ENCODE measurements at places on chromosomes 6 and 20.

DNA sequence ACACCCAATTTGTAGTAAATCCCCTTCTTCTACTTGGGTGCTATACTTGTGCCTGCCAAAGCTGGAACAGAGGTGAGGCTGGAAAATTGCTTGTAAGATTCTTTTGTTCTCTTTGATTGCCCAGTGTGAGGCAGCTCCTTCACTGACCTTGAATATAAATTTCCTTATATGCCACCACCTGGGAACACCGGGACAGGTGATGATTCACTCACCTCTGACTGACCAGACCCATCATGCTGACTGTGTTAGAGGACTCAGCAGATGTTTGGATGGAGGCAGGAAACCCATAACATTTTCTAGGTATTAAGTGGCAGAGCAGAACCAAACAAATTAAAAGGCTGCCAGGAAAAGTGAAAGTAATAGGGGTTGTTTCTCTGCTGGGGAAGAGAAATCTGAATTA lies 120.9 kb downstream of the GRM1 start:
- DNase-seq: no peak

- DNase-seq: no peak
Observed at GRCh38 chr6:108873971-108874370, 25.7 kb downstream of the ARMC2 start.

DNA sequence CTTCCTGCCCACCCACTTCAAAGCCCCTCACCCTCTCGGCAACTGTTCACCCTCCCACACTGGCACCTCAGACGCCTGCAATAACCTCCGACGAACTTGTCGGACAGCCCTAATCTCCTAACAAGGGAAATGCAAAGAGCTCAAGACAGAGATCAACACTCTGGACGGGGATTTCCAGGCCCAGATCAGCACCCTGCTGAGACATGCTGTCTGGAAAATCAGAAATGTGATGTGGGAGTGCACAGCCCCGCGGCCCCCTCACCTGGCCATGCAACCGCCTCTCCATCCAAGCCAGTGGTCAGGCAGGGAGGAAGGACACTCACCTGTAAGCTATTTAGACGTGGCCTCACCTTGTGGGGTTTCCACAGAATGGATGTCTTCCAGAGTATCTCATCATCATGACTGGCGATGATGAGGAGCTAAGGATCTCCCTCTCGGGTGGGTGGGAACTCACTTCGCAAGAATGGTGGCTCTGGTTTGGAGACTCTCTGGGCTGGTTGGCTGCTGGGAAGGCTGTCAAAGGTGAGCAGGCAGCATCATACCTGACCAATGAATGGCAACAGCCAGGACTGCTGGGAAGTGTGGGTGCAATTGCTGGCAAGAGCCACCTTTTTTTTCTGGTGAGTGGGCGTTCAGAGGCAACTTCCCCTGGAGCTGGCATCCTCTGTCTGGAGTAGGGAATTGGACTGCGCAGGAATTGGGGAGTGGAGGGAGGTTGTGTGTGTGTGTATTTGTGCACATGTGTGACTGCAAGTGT lies 28.1 kb upstream of the ADTRP start:
- no peak for DNase-seq

- DNase-seq: no peak
Observed at GRCh38 chr6:43775535-43775885, 5.5 kb downstream of the VEGFA start.

GRCh38 chr20:11718474-11719094 lies 199.1 kb upstream of the BTBD3 start:
- DNase-seq: no peak

DNA sequence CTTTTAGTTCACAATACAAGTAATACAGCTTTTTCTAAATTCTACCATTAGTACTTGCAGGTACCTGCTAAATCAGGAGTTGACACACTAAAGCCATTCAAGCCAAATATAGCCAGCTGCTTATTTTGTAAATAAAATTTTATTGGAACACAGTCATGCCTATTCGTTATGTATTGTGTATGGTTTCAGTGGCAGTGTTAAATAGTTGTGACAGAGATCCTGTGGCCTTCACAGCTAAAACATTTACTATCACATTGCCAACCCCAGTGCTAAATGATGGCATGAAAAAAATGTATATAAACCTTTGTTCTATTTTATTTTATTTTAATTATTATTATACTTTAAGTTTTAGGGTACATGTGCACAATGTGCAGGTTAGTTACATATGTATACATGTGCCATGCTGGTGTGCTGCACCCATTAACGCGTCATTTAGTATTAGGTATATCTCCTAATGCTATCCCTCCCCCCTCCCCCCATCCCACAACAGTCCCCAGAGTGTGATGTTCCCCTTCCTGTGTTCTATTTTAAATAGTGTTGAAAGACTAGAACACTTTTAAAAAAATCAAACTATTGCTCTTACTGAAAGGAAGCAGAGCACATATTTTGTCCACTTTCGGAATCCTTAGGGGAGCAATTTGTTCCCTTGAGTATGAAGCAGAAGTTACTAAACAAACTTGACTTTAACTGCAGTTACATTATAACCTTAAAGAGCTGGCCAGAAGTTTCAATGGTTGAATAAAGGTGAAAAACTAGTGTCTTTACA lies 115.7 kb downstream of the PRIM2 start:
- no peak for DNase-seq

DNA sequence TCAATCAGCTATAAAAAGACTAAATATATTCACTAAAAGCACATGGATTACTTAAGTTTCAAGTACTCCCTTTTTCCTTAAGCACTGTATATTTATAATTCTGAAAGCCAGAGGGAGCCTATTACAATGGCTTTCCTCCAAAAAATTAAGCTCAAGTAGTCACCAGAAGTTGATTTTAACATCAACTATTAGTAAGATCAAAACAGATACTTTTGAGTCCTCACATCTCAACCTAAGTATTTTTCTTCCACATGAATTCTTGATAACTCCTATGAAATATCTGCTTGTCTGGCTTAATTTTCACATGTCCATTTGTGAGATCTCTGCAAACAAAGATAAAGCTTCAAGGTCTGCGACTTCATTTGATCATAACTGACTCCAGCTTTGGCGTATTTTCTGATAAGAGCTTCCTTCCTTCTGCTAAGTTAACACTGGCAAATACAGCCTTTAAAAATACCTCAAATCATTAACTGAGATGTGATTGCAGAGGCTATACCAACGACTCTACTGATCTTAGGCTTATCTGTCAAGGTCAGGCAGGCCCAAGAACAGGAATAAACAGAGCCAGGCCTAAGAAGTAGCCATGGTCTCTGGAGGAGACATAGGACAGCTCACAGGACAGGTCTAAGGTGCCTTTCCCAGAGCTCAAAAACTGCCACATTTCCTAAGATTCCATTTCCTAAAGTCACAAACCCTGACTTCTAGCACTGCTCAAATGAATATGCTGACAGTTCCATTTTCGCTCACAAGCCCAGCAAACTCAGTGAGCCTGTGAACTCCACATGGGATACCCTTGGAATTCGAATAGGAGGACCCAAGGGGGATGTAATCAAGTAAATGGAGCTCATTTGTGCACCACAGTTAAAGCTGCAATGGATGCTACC lies 10.0 kb downstream of the SNX5 start:
- no peak for DNase-seq

DNA sequence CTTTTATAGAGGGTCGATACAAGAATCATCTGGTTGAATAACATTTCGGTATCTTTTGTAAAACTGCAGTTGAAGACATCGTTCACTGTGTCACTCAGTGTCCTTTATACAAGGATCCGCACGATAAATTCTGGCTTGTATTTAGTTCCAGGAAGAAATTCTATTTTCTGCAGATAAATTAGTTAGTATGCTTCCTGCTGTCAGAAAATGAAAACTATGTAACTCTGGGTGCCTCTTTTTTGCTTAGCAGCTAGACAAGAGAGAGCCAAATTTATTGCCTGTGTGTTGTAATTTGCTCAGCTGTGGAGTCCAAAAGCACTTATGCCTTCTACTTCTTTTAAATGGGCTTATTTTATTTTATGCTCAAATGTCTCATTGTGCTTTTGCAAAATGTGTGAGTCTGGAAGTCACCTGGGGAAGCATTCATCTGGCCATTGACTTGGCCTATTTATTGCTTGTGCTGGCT lies 56.5 kb upstream of the KCNK16 start:
- no peak for DNase-seq

DNA sequence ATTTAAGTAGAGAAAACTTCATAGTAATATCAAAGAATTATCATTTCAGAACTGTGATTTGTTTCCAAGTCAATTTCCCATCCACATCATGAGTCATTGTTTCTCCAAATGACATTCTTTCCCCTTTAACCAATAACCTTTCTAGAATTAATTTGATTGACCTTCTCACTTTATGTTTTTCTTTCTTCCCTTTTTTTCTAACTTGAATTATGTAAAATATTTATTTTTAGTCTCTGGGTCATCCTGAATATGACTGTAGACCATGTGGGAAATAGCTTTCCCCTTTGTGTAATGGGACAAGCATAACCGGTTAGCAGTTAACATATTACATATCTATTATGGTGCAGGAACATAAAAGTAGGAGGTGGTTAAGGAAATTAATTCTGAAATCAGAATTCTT lies 291.1 kb downstream of the GJA1 start:
- DNase-seq: no peak

- DNase-seq: no peak
Observed at GRCh38 chr20:58054082-58054779, 174.2 kb downstream of the ANKRD60 start.

DNA sequence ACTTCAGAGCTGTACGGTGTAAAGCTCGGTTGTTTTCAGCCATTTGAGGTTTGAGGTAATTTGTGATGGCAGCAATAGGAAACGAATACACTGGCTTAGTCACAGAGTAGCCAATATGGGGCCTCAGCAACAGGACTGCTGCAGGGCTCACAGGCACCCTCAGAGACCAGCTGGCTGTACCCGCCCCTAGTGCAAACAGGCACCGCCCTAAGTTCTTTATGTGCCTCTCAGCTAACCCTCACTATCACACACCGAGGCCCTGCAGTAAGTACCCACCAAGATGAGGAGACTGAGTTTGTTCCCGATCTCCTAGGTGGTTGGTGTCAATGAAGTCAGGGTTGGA lies 11.2 kb upstream of the SERPINB9 start:
- DNase-seq: no peak

- no peak for DNase-seq
Observed at GRCh38 chr6:160132776-160133338, 11.2 kb downstream of the SLC22A1 start.

Measured in stimulated activated naive B cell treated with anti-CD40 and anti-IgM and Interleukin-4, amounts not matched to agents 10 μg/mL and 1 μg/mL and 100 μg/mL, for 72 hours (primary cell).